Fibroblast of pulmonary artery (primary cell): ENCODE measurements at places on chromosomes 7 and 10.
A peak's percentile ranks its signal among the peaks of the same experiment; 100 is the strongest.

- peak; percentile 80 for DNase-seq
Observed at GRCh38 chr7:33459340-33459751, 330.0 kb downstream of the BBS9 start.

- DNase-seq = peak; percentile 95
Observed at GRCh38 chr10:124916585-124917427, 25.1 kb upstream of the ZRANB1 start.

- DNase-seq = no peak
Observed at GRCh38 chr7:39413636-39414223, 152.5 kb upstream of the YAE1 start.

DNA sequence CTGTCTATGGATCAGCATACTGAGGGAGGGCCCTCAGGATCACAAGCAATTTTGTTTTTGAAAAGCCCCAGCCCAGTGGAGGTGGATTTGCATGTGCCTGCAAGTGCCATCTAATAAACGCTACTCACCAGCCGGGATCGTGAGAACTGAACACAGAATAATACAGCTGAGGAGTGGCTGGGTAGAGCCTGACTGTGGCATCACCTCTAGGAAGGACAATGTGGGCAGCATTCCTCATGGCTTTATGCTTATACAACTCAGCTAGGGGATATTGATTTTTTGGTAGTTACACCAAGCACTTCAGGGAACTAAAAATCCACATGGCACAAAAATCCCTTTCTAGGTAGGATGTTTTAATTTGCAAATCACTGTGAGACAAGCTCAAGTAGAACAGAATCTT lies 72.7 kb upstream of the PALS2 start:
- no peak for DNase-seq

GRCh38 chr7:125530553-125530952 lies 600.9 kb upstream of the POT1 start:
- DNase-seq = no peak

- no peak for DNase-seq
Observed at GRCh38 chr10:119742947-119743648, 17.2 kb downstream of the INPP5F start.

DNA sequence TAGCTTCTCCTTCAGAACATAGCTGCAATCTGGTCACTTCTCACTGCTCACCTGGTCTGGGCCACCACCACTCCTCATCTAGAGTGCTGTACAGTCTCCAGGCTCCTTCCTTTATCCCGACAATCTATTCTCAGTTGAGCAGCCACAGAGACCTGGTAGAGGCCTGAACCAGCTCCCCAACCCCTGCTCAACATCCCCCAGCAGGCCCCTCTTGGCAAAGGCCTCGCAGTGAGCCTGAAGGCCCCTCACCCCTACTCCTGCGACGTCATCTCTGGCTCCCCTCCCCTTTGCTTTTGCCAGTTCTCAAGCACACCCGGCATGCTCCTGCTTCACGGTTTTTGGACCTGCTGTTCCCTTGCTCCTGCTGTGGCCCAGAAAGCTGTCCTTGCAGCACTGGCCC lies 113.9 kb downstream of the ARHGAP22 start:
- no peak for DNase-seq

DNA sequence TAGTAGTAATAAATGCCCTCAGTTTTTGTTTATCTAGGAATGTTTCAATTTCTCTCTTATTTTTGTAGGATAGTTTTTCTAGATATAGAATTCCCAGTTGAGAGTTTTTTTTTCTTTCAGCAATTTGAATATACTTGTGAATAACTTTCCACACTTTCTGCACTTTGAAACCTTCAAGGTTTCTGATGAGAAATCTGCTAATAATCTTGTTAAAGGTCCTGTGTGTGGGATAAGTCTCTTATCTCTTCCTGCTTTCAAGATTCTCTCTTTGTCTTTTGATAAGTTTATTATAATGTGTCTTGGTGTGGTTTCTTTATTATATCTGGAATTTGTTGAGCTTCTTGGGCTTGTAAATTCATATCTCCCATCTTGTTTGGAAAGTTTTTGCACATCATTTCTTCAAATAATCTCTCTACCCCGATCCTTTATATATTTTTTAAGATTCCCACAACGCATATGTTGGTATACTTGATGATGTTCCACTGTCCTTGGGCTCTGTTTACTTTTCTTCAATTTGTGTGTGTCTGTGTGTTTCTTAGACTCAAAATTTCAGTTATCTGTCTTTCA lies 103.5 kb downstream of the MKX start:
- no peak for DNase-seq

DNA sequence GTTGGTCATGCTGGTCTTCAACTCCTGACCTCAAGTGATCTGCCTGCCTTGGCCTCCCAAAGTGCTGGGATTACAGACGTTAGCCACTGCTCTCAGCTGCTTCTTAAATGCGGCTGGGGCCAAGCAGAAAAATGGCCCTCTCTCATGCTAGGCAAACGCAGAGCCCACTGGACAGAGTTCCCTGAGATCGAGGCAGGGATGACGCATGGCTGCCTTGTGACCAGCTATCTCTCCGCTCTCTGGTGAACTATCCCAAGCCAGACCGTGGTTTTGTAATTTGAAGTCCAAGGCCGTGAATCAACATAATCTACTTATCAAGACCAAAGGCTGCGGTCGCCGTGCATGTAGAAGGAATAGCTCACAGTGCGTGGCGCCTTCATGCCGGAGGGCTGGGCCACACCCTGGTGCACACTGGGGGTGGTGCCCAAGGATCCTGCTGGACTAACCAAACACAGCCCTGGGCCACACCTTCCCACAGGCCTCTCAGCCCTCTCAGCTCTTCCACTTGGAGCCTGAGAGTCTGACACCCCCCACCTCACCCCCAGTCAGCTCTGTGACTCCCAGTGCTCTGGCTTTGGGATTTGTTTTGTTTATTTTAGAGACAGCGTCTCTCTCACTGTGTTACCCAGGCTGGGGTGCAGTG lies 88.1 kb upstream of the CUX1 start:
- peak; percentile 91 for DNase-seq

- DNase-seq = no peak
Observed at GRCh38 chr7:97218767-97219166, 101.3 kb downstream of the SDHAF3 start.

- DNase-seq = no peak
Observed at GRCh38 chr10:114902151-114902550, 35.8 kb upstream of the TRUB1 start.

DNA sequence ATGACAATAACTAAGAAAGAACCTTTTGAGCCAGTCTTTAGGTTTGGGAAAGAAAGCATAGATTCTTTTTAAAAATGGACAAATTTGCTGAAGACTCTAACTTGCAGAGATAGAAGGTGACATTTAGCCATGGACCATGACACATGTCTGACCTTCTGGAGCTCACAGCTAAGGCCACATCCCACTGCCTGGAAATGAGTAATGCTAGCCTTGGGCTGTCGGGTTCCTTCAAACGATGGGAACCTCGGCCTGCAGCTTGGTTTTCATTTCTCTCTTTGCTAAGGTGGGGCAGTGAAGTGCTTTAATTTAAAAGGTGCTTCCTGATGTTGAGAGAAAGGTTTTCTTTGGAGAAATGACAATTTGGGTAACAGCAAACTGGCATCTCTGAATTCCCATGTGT lies 223.2 kb downstream of the FANK1 start:
- no peak for DNase-seq

GRCh38 chr10:71677261-71677660 lies 42.3 kb downstream of the C10orf105 start:
- no peak for DNase-seq

DNA sequence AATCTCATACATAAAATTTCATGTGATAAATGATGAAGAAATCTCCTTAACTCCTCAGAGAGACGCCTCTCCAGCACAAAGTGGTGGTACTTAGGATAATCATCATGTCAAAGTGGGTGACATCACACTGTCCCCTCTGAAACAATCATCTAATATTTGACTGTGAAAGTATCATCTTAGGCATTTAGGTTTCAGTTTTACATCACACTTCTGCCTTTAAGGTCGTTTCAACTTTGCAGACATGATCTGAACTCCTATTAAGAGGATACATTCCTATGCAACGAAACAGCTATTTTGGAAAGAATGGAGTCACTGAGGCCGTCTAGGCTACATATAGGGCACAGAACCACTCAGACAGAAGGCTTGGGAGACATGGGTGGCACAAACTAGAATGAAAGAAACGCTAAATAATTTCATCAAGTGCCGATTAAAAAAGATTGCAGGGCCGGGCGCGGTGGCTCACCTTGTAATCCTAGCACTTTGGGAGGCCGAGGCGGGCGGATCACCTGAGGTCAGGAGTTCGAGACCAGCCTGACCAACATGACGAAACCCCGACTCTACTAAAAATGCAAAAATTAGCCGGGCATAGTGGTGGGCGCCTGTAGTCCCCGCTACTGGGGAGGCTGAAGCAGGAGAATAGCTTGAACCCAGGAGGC lies 2.0 kb downstream of the VOPP1 start:
- DNase-seq = no peak

DNA sequence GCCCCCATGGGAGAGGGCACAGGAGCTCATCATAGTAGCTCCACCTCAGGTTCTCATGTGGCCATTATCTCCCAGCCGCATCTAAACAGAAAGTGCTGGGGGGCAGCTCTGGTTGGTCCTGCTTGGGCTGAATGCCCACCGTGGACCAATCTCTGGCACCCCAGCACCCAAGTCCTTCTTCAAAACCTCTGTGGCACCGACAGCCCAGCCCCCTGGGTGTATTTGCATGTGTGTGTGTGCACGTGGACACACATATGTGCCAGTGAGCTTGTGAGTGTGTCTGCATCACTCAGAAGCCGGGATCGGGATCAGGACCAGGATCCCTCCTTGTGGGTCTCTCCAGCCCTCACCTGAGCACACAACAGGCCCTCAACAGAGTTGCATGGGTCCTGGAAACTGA lies 68.2 kb downstream of the ALOX5 start:
- DNase-seq = no peak

DNA sequence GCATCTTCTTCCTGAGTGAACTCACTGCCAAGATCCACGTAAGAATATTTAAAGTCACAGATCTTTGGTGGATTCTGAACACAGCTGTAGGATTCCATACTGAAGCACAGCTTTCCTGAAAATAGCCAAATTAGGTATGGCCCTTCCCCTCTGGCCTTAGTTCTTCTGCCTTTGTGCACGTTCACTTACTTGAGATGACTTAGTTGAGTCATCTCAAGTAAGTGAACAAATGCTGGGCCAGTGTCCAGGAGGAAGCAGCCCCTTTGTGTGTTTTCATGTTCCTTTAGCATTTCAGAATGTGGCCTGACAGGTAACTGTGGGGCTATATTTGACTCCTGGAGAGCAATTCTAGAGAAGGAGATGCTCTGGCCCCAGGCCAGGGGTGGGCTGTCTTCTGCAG lies 51.5 kb downstream of the CCNY start:
- peak; percentile 88 for DNase-seq

- DNase-seq = no peak
Observed at GRCh38 chr10:22294694-22295093, 21.5 kb upstream of the COMMD3 start.

DNA sequence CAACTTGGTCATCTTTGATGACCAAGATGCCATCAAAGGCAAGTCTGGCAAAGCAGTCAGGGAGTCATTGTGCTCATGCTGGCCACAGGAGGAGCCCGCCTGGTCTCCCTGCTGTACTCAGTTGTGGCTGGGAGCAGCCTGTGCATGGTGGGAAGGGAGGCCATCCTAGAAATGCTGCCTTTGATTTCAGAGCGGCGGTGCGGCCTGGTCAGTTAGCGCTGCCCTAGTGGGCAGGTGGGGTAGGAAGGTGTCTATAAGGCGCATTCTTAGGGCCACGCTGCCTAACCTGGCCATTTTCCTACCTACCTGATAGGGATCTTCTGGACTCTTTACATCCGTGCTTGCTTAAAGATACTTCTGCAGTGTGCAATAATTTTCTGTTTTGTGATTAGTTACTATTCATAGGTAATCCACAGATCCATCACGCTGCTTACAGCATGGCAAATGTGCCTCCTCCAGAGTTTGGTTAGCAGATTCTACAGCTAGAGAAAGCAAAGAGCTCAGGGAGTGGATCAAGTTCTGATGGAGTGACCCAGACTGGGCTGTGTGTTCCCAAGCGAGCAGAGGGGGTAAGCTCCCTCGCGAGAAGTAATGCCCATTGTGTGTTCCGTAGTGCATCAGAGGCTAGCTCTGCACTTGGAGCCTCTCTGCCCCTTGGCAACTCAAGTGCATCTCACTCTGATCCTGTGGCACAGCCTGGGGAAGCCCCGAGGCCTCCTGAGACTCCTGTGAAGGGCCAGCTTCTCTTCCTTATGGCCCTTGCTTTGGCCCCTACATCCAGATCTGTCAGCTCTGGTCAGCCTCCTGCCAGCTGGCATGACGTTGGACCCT lies 970.1 kb upstream of the ZNF722 start:
- DNase-seq = no peak

DNA sequence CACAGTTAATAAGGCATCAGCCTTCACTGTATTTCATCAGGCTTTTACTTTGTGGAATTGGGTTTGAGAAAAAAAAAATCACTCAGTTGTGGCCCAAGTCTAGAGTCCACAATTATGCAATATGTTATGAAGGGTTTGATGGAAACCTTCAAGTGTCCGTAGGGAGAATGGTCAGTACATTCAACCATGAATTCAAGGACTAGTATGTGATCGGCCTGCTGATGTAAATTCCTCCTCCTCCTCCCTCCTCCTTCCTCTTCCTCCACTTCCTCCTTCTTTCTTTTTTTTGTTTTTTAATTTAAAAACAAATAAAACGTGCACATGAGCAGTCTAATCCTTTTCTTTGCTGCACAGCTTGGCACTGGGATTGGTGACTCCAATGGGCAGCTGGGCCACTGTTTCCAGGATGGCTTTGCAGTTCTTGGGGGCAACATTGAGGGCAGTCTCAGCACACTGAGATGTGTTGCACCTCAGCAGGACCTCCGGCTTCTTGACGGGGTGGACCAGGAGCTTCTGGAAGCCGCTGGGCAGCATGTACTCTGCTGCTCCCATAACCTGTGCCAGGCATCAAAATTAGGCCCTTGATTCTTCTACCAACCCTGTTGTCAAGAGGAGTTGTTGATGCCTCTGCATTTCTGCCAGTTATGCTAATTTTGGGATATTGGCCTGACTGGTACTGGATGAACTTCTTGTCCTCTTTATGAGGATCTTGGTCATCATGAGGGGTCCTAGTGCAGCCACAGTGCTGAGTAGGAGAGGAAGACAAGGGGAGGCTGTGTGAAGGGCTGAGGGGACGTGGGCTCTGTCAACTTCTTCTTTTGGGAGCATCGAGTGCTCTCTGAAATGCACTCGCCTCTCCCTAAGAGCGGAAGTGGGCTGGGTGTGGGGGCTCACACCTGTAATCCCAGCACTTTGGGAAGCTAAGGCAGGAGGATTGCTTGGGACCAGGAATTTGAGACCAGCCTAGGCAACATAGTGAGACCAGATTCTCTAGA lies 9.3 kb upstream of the IL2RA start:
- no peak for DNase-seq

GRCh38 chr10:34716958-34717357 lies 98.1 kb downstream of the PARD3 start:
- no peak for DNase-seq

GRCh38 chr10:43939389-43939938 lies 290.8 kb upstream of the ZNF32 start:
- DNase-seq = no peak

DNA sequence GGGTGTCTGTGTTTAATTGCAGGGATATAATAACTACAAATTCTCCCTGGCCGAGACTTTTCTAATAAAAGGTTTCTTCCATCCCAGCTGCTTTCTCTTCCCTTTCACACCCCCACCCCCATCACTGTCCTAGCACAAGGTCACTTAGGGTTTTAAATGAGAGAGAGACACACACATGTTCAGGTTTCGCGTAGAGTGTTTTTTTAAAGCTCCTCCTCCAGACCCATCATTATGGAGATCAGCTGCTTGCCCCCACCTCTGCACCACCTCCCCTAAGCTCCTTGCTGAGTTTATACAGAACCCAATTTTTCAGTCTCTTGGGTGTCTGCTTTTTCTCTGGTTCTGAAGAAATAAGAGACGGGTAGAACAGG lies 18.6 kb downstream of the LRMDA start:
- no peak for DNase-seq
